ENCODE measurements at places on chromosomes 7 and 10.

- no peak for DNase-seq
Observed at GRCh38 chr10:64358907-64359306, 837.7 kb downstream of the REEP3 start.

DNA sequence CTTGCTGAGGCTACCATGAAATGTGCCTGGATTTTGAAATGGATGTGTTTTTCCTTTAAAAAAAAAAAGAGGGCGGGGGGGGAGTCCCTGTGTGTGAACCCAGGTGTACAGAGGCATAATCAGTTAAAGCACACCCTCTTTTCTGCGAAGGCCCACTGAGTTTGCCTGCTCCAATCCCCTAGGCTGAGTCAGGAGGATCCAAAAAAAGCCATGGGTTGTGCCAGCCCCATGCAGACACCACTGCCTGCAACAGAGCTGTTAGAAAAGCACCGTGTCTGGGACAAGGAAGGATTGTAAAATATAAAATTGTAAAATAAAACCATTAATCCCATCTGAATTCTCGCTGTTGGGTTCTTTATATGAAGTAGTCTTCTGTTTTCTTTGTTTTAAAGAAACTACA is 217.9 kb downstream of the ADAM12 start:
- no peak for DNase-seq

GRCh38 chr7:29066641-29067040 is 79.7 kb downstream of the CPVL start:
- DNase-seq: no peak

DNA sequence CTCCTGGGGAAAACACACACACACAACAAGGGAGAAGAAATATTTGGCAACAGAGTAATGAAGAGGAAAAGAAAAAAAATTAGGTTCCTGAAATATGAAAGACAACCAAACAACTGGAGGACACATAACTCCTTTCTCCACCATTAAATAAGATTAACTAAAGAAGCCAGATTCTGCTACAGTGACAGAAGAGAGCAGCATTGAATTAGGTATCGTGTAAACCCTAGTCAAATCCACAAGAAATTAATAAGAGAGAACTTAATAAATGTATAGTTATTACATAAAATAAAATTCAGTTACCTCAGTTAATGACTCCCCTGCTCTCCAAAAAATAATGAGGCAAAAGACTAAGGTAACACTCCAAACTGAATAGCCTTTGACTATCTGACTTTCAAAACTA is 306.7 kb downstream of the CRPPA start:
- DNase-seq: no peak

DNA sequence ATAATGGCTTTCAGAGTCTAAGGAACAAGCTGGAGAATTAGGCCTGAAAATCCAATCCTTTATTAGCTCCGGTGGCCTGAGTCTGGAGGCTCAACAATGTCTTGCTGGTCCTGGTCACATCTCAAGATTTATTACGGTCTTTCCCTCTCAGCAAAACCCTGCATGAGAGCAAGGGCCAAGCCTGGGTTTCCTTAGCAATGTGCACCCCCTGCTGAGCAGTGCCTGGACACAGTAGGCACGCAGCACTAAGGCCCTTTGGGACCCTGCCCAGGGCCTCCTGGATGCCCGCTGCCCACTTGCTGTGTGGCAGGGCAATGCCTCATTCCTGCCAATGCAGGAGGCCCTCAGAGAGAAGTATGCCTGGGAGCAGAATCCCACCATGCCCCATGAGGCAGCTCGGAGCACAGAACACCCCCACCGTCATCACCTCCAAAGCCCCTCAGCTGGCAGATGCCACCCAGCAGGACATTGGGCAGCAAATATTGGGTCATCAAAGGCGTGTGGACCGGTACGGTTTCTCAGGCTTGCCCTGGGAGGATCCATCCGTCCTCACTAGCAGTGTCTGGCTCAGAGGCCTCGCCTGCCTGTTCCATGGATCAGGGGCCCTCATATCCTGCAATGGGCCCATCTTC is 156.4 kb downstream of the OAT start:
- no peak for DNase-seq

GRCh38 chr10:123492016-123492415 is 174.1 kb upstream of the GPR26 start:
- no peak for DNase-seq

- DNase-seq: no peak
Observed at GRCh38 chr7:7668706-7669105, 28.2 kb downstream of the UMAD1 start.

DNA sequence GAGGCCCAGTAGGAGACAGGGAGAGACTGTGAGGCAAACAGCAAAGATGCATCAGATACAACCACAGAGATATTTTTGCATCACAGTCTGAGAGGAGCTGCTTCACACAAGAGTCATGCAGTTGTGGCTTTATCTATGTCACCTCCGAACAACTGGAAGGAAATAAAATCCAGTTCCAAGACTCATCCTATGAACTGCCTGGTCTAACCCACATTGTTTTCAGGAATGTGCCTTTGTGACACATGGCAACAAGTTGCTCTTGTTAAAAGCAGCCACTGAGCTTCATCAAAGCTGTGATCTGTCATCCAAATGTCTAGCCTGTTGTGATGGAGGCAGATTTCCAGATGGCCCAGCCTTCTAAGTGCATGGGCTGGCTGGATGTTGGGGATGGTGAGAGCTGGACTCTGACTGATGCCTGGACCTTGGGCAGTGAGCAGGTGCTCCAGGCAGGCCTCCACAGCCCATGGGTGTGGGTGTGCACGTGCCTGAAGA is 255.0 kb downstream of the BMPER start:
- no peak for DNase-seq

DNA sequence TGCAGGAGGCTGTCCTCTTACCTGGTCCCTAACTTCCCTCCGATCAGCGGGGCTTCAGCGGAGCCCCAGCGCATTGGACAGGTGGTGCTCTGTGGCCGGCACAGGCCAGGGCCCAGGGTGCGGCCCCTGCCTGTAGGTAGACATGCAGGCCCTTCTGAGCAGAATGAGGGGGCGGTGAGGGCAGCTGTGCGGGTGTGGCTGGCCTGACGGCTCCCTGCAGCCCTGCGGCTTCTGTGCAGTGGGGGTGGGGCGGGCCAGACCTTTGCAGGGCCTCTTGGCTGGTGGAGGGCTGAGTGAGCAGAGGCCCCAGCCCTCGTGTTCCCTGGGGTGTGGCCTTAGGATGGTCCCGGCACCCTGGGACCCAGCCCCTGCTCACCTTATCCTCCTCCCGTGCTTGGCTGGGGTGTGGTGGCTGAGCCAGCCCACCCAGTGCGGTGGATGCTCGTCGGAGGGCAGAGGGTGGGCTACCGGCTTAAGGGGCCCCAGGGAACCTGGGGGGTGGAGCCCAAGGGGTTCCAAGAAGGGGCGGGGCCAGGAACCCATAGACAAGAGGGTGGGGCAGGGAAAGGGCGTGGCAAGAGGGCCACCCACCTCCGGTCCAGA is 175.2 kb upstream of the TNRC18 start:
- DNase-seq: no peak
